ENCODE measurements at places on chromosomes 16 and 17.

DNA sequence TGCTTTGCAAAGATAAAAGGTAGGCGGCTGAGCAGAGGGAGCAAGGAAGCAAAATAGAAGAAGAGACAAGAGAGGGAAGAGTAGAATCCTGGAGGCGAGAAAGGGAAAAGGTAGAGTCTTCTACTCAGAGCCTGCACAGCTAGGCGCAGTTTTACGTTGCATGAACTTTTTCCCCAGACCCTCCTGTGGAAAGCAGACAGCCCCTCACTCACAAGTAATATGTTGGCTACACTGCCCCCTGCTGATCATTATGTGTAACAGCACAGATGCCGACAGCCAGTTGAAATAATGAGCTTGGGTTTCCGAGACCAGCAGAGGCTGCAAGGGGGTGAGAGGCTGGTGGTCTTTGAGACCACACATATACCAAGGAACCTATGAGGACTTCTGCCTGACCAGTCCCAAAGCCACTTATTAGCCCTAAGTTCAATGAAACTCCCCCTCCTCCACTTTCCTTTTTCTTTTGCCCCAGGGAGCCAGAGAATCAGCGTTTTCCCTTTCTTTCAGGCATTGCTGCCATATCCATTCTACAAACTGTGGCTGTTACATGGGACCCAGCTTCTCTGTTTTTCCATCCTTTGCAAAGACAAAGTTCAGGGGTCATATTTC, 22.5 kb upstream of the CMTR2 start:
- DNase-seq: peak; percentile 11

- no peak for DNase-seq
Measured at GRCh38 chr17:57570724-57571344, 174.3 kb downstream of the CCDC182 start.

DNA sequence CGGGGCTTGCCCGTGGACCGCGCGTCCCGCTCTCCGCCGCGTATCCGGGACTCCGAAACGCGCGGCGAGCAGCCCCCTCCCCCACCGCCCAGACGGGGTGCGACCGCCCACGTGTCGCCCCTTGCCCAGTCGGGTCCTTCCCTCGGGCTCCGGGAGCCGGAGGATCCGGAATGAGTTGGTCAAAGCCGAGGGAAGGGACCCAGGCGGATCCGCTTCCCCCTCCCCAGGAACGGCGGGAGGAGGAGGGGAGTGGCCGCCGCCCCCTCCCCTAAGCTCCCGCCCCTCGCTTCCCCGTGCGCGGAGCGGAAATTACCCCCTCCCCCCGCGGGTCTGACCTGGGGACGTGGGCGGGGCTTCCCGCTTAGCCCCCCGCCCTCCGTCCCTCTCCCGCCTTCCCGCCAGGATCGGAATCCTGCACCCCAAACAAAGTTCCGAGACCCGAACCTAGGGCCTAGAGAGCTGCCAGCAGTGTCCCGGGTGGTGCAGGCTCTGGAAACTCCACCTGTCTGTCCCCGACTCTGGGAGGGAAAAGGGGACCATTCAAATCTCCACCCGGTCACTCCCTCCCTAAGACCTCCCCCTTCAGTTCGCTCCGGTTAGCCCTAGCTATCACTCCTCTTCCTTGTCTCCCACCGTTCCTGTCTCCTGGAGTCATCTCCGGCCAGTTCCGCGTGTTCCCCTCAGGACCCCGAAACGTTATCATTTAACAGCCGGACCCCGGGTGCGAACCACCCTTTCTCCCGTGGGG, 1.0 kb upstream of the IGF2BP1 start:
- peak; percentile 33 for DNase-seq

- peak; percentile 56 for DNase-seq
Measured at GRCh38 chr17:68468788-68469187, 11.5 kb upstream of the WIPI1 start.

- DNase-seq: no peak
Measured at GRCh38 chr17:36844601-36845000, 92.7 kb upstream of the LHX1 start.

DNA sequence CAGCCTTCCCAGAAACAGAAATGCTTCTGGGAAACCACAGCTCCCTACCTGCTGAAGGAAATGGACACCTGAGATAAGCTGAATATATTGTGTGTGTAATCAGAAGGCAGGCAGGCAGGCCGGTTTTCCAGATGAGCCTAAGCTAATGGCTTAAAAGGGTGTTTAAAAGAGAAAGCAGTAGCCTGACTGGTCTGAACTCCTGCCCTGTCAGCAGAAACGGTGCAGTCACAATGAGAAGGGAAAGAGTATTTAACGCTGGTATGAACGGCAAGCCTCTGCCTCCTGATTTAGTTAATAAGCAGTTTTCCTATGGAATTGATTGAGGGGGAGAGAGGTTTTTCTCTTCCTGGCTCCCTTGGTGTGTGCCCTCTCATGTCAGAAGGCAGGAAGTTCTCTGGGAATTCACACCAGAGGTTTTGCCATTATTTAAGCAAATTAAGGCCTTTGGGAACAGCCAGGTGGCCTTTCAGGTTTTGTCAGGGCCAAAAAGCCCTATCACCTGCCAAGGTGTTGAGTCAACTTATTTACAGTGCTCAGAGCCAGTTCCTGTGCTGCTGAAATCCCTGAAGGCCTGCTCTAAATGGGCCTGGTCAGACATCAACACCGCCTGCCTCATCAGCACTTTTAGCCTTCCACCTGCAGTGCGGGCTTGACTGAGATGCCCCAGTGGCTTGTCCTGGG, 41.6 kb downstream of the CDH1 start:
- DNase-seq: no peak

DNA sequence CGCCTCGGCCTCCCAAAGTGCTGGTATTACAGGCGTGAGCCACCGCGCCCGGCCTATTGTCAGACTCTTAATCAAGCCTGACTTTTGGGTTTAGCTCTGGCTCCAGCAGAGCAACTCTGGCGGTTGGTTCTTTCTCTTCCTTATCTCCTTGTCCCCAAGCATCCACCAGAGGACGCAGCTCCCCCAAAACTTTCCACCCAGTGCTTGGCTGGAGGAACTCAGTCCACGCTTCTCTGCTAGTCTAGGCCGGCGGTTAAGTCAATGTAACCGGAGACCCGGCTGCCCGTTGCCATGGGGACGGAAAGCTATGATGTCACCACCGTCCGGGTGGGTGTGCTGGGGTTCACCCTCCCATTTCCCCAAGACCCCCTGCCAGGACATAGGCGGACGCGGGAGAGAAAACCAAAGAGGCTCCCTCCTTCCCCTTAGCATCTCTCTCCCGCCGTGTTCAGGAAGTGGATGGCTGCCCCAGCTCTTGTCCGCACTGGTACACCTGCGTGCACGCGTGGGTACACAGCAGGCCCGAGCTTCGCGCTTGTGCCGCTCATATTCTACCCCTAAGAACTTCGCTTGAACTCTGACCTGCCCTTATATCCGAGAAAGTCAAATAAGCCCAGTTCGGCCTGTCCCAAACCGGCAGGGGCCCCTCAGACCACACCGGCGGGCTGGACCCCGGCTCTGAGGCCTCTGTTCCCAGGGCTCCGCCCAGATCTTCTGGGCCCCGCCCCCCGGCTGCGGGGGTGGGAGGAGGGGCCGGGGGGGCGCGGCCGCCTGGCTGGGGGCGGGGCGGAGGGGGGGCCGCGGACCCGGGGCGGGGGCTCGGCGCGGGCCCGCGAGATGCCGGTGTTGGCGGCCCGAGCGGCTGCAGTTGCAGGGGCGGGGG, at the start of gene RND2:
Gene RND2 (plus strand): TSS at position 825 of the 883 bp plus-strand sequence. CDS start 117 bp downstream, outside the sequence.
- peak; percentile 84 for DNase-seq

DNA sequence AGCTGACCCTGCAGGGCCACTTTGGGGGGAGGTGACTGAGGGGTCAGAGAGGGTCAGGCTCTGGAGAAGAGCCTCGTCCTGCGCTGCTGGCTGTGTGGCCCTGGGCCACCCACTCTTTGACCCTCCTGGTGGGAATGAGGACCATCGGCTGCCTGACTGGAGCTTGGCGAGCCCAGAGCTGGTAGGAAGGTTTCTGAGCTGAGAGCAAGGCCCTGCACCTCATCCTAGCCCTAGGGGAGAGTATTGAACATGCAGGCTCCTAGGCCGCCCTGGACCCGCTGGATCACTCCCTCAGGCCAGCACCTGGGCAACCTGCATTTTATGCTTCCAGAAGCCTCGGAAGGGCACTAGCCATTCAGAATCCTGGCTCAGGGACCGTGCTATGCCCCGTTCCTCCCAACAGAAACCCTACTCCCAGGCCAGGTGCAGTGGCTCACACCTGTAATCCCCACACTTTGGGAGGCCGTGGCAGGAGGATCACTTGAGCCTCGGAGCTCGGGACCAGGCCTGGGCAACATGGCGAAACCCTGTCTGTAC, 14.5 kb downstream of the MAP2K3 start:
- DNase-seq: no peak

- DNase-seq: no peak
Measured at GRCh38 chr16:17491140-17491662, 20.4 kb upstream of the XYLT1 start.

DNA sequence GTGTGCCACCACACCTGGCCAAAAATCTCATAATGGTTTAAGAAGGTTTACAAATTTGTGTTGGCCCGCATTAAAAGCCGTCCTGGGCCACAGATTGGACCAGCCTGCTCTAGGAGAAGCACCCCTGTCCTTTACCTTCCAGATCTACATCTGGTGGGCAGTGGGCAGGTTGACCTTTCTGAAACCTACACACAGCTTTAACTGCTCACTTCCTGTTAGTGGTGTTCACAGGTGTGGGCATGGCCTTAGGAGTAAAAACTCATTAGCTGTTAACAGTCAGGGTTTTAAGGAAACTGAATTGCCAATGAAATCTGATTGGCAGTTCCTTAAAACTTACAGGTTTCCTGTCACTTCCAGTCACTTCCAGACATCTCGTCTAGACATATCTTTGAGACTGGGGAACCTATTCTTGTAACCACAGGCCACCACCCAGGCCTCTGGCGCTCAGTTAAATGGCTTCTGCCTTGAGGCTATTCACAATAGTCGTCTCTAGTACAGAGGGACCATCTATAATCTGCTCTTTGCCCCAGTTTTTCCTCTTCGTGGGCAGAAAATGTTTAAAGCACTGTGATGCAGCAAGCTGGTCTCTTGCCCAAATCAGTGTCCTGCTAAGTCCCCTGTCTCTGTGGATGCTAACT, 29.3 kb downstream of the GNGT2 start:
- no peak for DNase-seq

GRCh38 chr17:50114849-50115357, 15.1 kb downstream of the SAMD14 start:
- DNase-seq: peak; percentile 53

GRCh38 chr16:2228161-2228824, 4.9 kb downstream of the E4F1 start:
- no peak for DNase-seq

DNA sequence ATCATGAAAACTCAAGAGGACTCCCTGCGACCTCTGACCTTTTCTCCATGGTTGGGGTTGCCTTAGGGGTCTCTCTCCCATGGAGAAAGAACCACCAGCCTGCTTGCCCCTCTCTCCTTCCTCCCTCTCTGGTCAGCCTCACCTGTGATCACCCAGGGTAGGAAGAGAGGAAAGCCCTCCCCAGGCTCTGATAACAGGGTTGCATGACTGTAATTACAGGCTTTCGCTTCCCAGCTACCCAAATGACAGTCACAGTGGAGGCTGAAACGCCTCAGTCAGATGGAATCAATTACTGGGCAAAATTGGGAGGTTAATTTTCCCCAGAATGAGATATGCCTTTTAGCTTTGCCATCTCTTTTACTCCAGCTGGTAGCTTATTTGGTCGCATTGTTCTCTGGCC, 265.8 kb upstream of the SOX9 start:
- DNase-seq: no peak

GRCh38 chr17:41642252-41643156, 18.1 kb upstream of the KRT17 start:
- DNase-seq: no peak

GRCh38 chr16:88976366-88977017, 515 bp downstream of the CBFA2T3 start:
- no peak for DNase-seq

GRCh38 chr16:28492511-28492910, 637 bp upstream of the CLN3 start:
- DNase-seq: no peak

GRCh38 chr17:9771465-9771864, 19.9 kb downstream of the DHRS7C start:
- no peak for DNase-seq

DNA sequence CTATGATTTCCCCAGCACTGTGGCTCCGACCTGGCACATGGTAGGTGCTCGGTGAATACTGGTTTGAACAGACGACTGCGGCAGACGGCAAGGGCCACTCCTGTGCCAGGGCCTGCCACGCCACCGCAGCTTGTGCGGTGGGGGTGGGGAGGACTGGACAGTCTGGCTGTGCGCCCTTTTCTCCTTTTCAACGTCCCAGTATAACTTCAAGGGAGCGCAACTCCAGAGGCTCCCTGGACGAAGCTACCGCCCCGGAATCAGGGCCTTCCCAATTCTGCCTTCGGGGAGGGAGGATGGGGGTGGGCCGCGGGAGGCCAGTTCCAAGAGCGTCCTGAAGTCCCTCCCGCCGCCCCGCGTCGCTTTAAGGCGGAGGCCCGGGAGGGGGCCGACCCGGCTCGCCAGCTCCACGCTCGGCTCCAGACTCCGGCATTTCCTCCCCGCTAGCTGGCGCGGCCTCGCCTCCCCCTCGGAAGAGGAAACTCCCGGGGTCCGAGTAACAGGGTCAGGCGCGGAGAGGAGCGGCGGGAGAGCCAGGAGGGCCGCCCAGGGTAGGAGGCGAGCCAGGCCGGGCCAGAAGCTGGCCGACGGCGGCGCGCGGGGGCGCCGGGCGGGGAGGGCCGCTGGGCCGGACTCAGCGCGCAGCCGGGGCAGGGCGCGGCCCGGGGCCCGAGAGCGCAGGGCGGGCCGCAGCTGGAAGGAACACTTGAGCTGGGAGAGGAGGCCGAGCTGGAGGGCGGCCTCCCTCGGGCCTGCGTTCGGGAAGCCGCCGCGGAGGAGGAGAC, at the start of gene ITPRIPL2:
Gene ITPRIPL2 (plus strand): TSS at position 388 of the 782 bp plus-strand sequence. CDS start 498 bp downstream, outside the sequence.
- peak; percentile 97 for DNase-seq

DNA sequence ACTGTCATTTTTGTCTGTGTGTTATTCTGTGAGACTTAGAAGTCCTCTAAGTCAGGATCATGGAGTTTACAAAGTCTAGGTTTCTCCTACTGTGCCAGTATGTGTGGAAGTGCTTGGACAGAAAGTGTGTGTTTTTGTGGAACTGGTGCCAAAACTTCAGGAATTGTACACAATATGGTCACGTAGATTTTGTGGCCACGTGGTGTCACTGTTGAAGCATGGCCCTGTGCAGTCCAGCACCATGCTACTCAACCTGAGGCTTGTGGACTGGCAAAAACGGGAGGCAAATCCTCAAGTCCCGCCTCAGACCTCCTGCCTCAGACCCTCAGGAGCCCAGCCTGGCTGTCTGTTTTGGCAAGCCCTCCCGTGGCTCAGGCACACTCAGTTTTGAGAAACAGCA, 16.7 kb upstream of the ALKBH5 start:
- no peak for DNase-seq

GRCh38 chr17:48997103-48997826, at the start of gene IGF2BP1:
Gene IGF2BP1, plus strand, starts transcription at chr17:48997385. Its CDS starts 361 bp downstream, at chr17:48997746.
- peak; percentile 51 for DNase-seq

Data from RPMI7951 (cell line).